Bone marrow (tissue), 2 donors: ENCODE measurements at places on chromosomes 7 and 10.

DNA sequence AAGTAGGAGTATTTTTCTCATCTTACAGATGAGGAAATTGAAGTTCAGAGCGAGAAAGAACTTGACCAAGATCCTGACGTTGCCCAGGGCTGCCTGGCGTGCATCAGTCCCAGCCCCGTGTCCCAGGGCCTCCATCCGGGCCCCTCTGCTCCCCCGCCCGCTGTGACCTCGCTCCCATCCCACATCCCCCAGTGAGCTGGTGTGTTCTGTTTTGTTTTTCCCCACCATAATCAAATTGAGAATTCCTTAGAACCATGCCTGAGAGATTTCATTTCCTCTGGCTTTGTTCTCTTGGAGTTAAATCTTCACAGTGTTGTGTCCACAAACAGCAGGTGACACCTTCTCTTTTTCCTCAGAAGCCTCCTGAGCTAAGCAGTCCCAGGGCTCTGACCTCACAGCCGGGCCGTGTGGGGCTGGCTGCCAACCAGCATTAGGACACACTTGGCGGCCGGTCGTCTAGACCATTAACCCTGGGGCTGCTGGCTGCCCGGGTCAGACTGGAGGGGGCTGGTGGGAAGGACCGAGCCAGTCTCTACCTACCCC is 44.3 kb downstream of the PFKP start:
- no peak for DNase-seq

DNA sequence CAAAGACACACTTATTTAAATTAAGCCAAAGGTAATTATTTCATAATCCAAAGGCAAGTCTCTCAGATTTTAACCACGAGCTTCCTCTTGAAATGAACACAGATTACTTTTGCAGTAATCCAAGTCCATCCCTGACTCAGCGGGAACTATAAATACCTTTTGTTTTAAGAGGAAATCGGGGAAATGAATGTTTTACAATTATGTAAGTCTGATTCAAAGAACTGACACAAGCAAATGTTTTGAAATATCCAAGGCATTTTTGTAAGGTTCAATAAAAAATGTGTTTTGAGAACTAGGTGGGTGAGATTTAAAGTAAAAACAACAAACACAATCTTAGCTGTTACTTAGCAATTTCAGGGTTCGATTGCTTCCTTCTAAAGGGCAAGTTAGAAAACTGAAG is 179.8 kb upstream of the ASAH2 start:
- DNase-seq: no peak

DNA sequence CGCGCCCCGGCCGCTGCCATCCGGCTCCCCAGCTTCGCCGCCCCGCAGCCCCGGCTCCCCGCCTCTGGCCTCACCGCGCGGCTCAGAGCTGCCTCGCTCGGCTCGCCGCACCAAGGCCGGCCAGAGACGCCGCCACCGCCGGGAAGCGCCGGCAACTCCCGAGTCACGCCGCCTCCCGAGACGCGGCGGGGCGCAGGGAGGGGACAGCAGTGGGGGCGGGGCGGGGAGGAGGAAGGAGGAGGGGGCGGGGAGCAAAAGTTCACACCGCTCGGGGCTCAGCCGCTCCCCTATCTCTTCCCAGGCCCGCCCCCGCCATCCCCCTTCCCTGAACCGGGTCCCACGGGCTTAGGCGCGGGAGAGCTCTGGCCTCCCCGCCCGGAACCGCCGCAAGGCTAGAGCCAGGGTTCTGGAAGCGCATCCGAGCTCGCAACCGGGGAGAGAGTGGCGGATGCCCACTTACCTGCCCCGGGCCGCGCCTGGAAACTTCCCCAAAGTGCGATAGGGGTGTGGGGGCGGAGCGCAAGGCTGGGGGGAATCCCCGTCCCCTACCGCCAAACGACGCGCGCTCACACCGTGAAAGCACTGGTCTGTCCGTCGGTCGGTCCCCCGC is 1.0 kb downstream of the CHST15 start:
- DNase-seq: no peak

GRCh38 chr7:78587443-78588044 is 789.0 kb downstream of the PHTF2 start:
- DNase-seq: no peak
